ENCODE measurements at places on chromosomes 4 and X.

- no peak for DNase-seq
Observed at GRCh38 chr4:74950200-74950599, 17.3 kb downstream of the PARM1 start.

- no peak for DNase-seq
Observed at GRCh38 chr4:134278675-134279074, 77.1 kb upstream of the PABPC4L start.

GRCh38 chr4:150336676-150337412 lies 245.1 kb upstream of the MAB21L2 start:
- DNase-seq = no peak

DNA sequence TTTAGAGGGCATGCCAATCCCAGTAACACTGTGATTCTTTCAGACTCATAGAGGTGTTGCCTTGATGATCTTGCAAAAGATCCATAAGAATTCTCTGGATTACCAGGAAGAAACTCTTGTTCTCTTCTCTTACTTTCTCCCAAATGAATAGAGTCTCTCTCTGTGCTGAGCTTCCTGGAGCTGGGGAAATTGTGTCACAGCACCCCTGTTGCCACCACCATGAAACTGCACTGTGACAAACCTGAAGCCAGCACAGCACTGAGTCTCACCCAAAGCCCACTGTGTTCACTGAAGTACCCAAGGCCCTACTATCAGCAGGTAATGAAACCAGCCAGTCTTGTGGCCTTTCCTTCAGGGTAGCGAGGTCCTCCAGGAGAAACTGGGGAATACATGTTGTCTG lies 332.7 kb upstream of the FGF16 start:
- DNase-seq = no peak

DNA sequence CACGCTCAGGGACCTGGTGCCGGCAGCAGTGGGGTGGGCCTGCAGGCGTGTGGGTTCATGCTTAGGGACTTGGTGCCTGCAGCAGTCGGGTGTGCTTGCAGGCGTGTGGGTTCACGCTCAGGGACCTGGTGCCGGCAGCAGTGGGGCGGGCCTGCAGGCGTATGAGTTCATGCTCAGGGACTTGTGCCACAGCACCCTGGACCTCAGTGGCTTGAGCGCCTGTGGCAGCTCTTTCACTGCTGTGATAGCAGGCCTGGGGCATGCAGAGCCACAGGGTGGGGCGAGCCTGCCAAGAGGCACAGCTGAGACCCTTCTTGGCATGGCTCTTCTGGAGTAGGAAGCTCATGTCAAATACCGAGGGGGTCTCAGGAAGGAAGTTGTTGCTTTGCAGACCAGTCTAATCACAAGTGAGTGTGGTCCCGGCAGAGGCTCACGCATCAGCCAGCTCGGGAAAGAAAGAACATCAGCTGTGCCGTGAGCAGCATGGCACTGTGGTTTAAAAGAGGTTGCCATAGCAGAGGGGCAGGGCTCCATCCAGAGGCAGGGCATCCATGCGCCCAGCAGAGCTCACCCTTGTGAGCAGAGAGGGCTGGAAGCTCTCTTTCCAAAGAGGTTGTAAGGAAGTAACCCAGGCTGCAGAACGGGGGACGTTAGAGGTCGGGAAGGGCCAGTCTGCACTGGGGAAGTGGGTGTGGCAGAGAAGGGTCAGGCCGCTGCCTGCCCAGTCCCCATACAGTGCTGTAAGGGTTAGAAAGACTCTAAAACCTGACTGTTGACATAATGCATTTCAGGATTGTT lies 21.1 kb downstream of the PIGG start:
- no peak for DNase-seq
